IPS DF 6.9 (cell line): ENCODE measurements at places on chromosomes 5 and 9.

DNA sequence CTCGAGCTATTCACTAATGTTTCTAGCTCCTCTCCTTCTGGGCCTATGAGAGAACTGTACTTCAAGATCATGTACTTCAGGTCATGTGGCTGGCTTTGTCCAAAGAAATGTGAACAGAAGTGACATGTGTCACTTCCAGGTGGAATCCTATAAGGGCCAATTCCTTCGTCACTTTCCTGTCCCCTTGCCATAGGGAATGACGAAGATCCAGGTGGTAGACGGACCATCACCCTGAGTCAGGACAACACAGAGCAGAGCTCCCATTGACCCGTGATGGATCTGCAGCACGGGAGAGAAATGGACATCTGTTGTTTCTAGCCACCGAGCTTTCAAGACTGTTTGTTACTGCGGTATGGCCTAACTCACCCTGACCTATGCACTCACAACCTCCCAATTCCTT is 157.0 kb downstream of the DRD1 start:
- no peak for DNase-seq

GRCh38 chr9:10525972-10526371 is 86.8 kb downstream of the PTPRD start:
- no peak for DNase-seq

DNA sequence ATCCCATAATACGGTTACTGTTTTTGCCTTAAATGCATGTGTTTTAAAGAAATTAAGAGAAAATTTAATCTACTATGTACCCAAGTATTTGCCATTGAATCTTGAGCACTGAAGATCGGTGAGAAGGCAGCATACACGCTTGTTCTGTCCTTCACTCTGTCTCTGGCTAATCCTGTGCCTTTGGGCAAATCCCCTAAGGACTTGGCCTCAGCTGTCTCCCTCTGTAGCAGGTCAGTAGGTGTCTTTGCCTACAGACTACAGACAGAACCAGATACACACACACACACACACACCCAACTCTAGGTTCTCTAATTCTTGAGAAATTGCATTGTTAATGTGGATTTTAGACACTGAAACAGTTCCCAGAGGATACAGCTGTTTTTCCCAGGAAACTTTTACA is 117.4 kb downstream of the WDR41 start:
- DNase-seq: no peak

- DNase-seq: no peak
These were observed 173.4 kb downstream of the ZNF462 start for GRCh38 chr9:107036367-107036766.

- DNase-seq: no peak
These were observed 49.9 kb downstream of the SHB start for GRCh38 chr9:38018958-38019602.

GRCh38 chr5:38079620-38080402 is 178.5 kb upstream of the EGFLAM start:
- DNase-seq: no peak

GRCh38 chr5:9365512-9365911 is 180.4 kb downstream of the SEMA5A start:
- DNase-seq: no peak

- no peak for DNase-seq
These were observed 43.1 kb upstream of the C6 start for GRCh38 chr5:41256400-41256799.

DNA sequence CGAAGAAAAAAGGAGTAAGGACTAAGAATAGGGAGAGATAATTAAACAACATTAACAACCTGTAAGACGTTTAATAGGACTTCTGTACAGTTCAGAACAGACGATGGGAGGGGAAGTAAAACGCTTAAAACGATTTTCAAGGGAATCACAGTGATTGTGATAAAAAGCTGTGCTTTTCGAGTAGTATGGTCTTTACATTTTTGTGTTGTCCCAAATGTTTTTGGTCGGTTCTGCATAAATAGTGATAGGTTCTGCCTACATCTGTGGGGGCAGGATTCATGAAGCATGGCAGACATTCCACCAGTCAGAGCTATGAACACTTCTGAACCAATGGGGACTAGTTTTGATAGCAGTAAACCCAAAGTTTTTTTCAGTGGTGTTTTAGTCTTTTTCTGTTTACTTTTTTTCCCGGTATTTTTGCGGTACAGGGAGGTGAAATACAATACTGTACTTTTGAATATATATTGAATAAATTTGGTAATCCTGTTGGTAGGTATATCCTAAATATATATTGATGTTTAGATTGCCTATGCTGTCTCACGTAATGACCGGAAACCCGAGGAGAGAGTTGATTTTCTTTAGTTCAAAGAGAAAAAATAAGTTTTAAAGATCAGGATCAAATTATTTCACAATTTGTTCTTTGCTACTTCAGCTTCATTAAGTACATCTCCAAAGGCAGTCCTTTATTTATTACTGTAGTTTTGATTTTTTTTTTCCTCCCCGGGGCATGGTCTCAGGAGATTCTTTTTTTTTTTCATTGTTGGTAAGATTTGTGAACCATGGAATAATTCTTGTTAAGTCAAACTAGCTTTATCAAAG is 1.3 kb downstream of the ERBIN start:
- no peak for DNase-seq

DNA sequence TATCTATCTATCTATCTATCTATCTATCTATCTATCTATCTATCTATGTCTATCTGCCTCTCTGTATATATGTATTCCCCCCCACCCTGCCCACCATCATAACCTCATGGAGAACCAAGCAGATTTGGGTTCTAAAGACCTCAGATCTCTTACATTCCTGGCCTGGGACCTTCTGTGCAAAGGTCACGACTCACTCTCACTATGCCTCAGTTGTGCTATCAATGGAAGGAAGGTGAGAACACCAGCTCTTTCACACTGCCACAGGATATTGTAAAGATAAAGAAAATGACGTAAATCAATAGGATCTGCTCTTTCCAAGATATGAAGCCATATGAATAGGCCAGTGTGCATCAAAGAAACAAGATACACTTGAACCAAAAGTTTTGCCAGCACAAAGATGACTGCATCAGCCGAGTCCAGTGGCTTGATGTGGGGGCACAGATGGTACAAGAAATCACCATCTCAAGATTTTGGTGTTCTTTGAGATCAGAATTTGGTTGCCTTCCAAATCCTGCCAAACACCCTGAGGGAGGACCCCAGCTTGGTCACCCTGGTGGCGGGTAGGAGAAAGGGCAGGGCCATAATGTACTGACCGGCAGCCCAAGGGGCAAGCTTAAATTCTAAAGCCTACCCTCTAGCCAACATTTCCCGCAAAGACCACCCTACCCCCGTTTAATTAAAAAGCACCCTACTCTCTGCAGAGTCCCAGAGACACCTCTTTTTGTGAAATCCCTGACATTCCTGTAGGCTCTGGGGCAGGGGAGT is 8.4 kb upstream of the FGF1 start:
- DNase-seq: no peak

DNA sequence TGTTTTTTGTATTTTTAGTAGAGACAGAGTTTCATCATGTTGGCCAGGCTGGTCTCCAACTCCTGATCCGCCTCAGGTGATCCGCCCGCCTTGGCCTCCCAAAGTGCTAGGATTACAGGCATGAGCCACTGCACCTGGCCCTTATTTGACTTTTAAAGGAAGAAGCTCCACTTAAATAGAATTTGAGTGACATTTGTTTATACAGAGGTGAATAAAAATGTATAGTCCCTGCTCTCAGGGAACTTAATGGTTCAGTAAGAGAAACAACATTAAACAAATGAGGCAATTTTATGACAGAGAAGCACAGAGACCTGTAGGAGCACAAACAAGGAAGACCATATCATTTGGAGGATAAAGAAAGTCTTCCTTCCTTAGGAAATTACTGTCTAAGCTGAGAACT is 65.7 kb downstream of the C9orf152 start:
- DNase-seq: no peak

DNA sequence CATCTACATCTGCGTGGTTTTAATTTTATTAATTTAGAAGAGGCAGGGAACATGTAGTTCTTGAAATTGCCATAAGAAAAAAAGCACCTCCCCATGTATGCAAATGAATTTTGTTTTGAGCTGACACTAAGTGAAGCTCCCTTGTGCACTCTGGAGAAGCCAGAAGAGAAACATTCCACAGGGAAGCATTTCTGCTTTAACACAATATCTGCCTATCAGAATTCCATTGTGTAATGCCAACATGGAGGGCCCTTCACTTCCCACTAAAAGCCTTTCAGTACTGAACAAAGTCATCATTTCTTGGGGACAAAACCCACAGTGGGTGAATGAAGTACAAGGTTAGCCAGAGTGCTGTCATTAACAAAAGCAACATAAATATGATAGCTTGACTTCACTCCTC is 59.7 kb downstream of the PRELID2 start:
- DNase-seq: no peak

GRCh38 chr5:132813599-132814502 is 749 bp downstream of the SOWAHA start:
- no peak for DNase-seq

GRCh38 chr9:129560881-129561306 is 60.0 kb downstream of the C9orf50 start:
- DNase-seq: no peak

DNA sequence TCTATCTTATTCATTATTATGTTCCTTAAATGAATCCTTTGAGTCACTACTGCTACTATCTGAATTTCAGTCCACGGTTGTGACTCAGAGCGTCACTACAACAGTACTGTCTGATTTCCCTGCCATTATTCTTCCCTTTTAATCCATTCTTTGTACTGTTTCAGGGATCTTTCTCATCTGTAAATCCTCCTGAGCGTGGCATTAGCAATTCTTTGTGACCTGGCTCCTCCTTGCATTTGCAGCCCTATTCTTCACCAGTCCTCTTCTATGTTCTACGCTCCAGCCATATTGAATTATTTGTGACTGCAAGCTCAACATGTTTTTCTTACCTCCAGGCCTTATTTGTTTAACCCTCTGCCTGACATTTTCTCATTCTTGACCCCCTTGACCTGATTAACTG is 5.9 kb downstream of the PRPF4 start:
- no peak for DNase-seq

- peak; percentile 58 for DNase-seq
These were observed 100.1 kb upstream of the TNFAIP8 start for GRCh38 chr5:119255571-119256356.

- no peak for DNase-seq
These were observed 184.4 kb upstream of the CCNG1 start for GRCh38 chr5:163252950-163253349.

GRCh38 chr5:143445776-143446175 is 42.3 kb upstream of the NR3C1 start:
- no peak for DNase-seq

GRCh38 chr5:52947208-52947607 is 41.9 kb upstream of the ITGA2 start:
- no peak for DNase-seq

DNA sequence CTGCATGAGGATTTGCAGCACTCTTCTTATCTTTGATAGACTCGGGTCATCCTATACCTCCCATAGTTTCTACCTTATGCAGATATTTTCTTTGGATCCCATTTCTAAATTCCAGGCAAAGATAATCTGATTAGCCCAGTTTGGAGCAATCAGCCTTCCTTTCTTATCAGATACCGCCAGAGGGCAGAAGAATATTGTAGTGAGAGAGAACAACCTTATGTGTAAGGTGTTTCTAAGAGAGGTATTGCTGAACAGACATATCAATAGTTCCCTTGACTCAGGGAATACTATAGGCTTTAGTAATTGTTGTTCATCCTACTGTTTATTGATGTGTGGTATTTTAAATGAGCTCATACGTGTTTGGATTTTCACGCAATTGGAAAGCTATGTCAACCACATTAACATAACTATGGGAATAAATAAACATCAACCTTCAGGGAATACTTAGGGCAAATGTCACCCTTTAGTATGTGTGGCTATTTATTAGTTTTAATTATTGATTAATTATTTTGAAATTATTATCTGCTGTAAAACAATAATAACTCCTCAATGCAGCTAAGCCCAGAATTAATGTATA is 1435.2 kb upstream of the CDH9 start:
- DNase-seq: no peak

DNA sequence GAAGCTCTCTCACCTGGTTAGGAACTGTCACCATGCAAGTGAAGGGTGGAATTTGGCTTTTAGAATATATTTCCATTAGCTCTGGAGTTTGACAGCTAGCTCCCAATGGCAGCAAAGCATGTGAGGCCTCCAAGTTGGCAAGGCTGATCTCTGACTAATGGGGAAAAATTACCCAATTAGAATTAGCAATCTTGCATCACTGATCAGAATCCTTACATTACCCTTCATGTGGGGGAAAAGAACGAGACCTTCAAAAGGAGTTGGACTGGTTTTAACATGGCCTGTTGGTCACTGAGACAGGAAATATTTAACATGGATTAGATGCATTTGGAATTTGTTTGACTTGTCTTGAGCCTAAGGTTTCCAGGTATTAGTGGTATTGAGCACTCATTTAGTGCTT is 192.3 kb upstream of the GDNF start:
- no peak for DNase-seq

DNA sequence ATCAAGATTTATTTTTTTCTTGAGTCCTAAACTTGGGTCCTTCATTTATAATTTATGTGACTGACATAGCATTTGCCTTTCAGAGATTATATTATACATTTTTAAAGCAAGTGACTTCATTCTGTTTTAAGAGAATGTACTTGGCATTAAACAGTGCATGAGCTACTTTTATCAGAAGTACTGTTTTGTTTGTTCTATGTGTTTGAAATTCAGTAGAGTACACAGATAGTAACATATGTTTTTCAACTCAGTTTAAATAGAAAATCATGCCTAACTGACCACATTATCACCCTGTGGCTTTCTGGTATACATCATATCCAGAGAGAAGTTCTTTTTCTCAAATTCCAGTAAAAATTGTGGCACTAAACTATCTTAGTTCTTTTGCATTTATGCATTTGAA is 335.3 kb upstream of the CDH18 start:
- DNase-seq: no peak

DNA sequence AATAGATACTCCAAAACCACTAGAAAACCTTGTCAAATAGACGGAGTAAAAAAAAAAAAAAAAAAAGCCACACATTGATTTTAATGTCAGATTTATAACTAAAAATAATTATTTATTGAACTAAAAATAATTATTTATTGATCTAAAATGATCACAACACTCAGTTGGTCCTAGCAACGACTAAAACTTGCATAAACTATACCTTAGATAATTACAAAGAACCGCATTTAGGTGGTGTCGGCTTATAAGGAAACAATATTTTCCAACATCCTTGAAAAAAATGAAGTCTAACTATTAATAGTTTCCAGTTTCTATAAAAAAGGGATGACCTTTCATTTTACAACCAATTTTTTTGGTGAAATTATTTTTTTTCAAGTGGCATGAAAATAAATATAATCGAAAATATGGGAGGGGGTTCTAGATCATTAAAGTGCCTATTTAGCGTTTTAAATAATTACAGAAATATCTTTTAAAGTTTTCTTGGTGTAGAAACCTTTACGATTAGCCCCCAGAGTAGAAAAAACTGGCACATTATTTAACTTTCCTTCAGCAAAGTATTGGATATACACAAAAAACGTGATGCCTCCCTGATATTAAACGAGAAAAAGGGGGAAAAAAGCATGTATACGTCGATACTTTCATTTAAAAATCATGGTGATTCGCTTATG is 3.7 kb downstream of the ARRDC3 start:
- no peak for DNase-seq

- no peak for DNase-seq
These were observed 93.1 kb upstream of the TRPC7 start for GRCh38 chr5:136458481-136458880.

- DNase-seq: no peak
These were observed 54.9 kb upstream of the ZSWIM6 start for GRCh38 chr5:61277190-61277589.

GRCh38 chr9:31740705-31741104 is 643.7 kb upstream of the ACO1 start:
- DNase-seq: no peak

GRCh38 chr9:131946180-131946579 is 133.5 kb downstream of the MED27 start:
- no peak for DNase-seq

GRCh38 chr9:22170990-22171670 is 162.0 kb upstream of the CDKN2B start:
- DNase-seq: no peak
